HCT116 (cell line): ENCODE measurements at places on chromosomes 1 and 21. TPM values are rescaled to one million over a fixed set of nuclear protein-coding genes. Genes with fewer than 3 reads are reported as not detected.
A peak's percentile ranks its signal among the peaks of the same experiment; 100 is the strongest.

GRCh38 chr1:151458802-151459330 is 428 bp downstream of the POGZ start:
- peak; percentile 52 for DNase-seq
- H3K4me3 ChIP-seq, result peak overlapping the region; percentile 57
- H3K27me3 ChIP-seq, result no peaks in the 10 kb centered on the region
- peak overlapping the region; percentile 49; the same call in 1 of the 2 replicates for H3K27ac ChIP-seq

DNA sequence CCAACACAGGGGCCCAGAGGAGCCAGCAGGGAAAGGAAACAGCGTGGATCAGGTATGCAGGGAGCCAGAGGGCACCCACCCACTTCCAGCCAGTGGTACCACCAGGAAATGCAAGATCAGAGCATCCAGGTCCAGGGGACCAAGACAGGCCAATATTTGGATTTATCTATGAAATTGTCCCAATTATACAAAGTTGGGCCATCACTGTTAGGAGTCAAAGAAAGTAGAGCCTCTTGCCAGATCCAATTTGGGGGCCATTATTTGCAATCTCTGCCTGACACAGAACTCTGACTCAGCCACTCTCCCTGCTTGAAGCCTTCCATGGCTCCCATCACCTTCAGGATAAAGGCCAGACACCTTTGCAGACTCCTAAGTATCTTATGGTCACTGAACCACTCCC is 21.1 kb upstream of the TAS1R2 start:
- H3K27me3 ChIP-seq, result no peaks in the 10 kb centered on the region
- H3K4me1 ChIP-seq, result peaks cover under 1% of the 10 kb centered on the region; the same call in 1 of the 2 replicates
- H3K4me3 ChIP-seq, result no peak overlapping the region
- no peaks in the 10 kb centered on the region for H3K36me3 ChIP-seq
- no peak for DNase-seq

DNA sequence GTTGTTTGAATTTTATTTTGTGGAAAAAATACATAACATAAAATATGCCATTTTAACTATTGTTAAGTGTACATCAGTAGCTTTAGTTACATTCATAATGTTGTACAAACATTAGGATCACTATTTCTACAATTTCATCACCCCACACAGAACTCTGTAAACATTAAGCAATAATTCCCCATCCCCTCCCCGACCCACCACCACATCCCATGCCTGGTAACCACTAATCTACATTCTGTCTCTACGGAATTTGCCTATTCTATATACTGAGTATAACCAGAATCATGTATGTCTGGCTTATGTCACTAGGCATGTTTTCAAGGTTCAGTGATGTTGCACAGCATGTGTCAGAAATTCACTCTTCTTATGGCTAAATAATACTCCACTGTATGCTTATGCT is 47.7 kb downstream of the CDC42BPA start:
- H3K27ac ChIP-seq, result no peak overlapping the region
- no peaks in the 10 kb centered on the region for H3K36me3 ChIP-seq

- peaks cover 10% of the 10 kb centered on the region; the same call in 1 of the 2 replicates for H3K4me1 ChIP-seq
- DNase-seq, result no peak
- no peak overlapping the region for H3K4me3 ChIP-seq
- no peaks in the 10 kb centered on the region for H3K36me3 ChIP-seq
- no peaks in the 10 kb centered on the region for H3K27me3 ChIP-seq
These were observed 97.0 kb upstream of the CACNA1E start for GRCh38 chr1:181386340-181386739.

GRCh38 chr1:4362314-4363044 is 291.9 kb upstream of the AJAP1 start:
- no peaks in the 10 kb centered on the region for H3K36me3 ChIP-seq
- peaks cover 6% of the 10 kb centered on the region; the same call in 1 of the 2 replicates for H3K27me3 ChIP-seq
- H3K4me3 ChIP-seq, result no peak overlapping the region
- no peak for DNase-seq

The HSPA6 gene
- total RNA-seq, result not detected

The B3GALT2 gene
- 0.15 TPM for total RNA-seq

The ROR1 gene
- total RNA-seq, result 2.7 TPM

The C1orf116 gene
- 3.6 TPM for total RNA-seq

The DDX59 gene
- 16.0 TPM for total RNA-seq

The RGS8 gene
- total RNA-seq, result not detected

The TOE1 gene
- 11.5 TPM for total RNA-seq
